Activated CD4-positive, alpha-beta T cell treated with anti-CD3 and anti-CD28 coated beads, Interleukin-2, amount 10 ng/mL, durations not matched to agents 7 days and 5 days (primary cell): ENCODE measurements at places on chromosomes 3 and 15. TPM values are rescaled to one million over a fixed set of nuclear protein-coding genes. Genes with fewer than 3 reads are reported as not detected.

GRCh38 chr3:12187448-12188327 is 29.0 kb upstream of the TIMP4 start:
- peak; percentile 50 for DNase-seq
- H3K27ac ChIP-seq: peak overlapping the region; percentile 61
- no peak overlapping the region for H3K4me3 ChIP-seq
- no peaks in the 10 kb centered on the region for H3K27me3 ChIP-seq
- no peaks in the 10 kb centered on the region for H3K36me3 ChIP-seq
- peaks cover 15% of the 10 kb centered on the region for H3K4me1 ChIP-seq

DNA sequence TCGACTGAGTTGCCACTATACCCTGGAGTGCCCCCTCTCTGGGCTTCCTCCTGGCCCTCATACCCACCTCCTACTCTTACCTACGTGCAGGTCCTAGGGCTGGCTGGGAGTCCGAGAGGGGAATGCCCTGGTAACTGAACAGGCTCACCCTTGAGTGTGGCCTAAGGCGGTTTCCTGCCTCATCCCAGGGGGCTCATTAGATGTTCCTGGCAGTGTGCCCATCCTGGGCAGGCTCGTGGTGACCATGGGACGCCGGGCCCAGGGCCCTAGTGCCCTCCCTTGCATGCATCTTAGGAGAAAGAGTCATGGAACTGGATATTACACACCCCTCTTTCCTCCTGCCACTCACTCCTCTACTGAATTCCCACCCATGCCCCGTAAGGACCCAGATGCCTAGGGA is 2.8 kb downstream of the SEMA4B start:
- peaks cover 23% of the 10 kb centered on the region for H3K4me1 ChIP-seq
- H3K27me3 ChIP-seq: peaks cover 5% of the 10 kb centered on the region
- peaks cover 3% of the 10 kb centered on the region for H3K36me3 ChIP-seq
- H3K27ac ChIP-seq: no peak overlapping the region

GRCh38 chr15:68712886-68713285 is 107.8 kb downstream of the ANP32A start:
- no peak overlapping the region for H3K4me3 ChIP-seq
- no peak overlapping the region for H3K27ac ChIP-seq
- peaks cover 9% of the 10 kb centered on the region for H3K27me3 ChIP-seq
- H3K36me3 ChIP-seq: no peaks in the 10 kb centered on the region
- DNase-seq: no peak

LRRC31 gene
- not detected for total RNA-seq

GRCh38 chr3:67848299-67848698 is 193.9 kb upstream of the SUCLG2 start:
- no peaks in the 10 kb centered on the region for H3K36me3 ChIP-seq
- no peaks in the 10 kb centered on the region for H3K27me3 ChIP-seq
- H3K27ac ChIP-seq: no peak overlapping the region
- no peak for DNase-seq
- no peaks in the 10 kb centered on the region for H3K4me1 ChIP-seq

DIPK2A gene
- 24.8 TPM for total RNA-seq

GOLGA6B gene
- not detected for total RNA-seq

DNA sequence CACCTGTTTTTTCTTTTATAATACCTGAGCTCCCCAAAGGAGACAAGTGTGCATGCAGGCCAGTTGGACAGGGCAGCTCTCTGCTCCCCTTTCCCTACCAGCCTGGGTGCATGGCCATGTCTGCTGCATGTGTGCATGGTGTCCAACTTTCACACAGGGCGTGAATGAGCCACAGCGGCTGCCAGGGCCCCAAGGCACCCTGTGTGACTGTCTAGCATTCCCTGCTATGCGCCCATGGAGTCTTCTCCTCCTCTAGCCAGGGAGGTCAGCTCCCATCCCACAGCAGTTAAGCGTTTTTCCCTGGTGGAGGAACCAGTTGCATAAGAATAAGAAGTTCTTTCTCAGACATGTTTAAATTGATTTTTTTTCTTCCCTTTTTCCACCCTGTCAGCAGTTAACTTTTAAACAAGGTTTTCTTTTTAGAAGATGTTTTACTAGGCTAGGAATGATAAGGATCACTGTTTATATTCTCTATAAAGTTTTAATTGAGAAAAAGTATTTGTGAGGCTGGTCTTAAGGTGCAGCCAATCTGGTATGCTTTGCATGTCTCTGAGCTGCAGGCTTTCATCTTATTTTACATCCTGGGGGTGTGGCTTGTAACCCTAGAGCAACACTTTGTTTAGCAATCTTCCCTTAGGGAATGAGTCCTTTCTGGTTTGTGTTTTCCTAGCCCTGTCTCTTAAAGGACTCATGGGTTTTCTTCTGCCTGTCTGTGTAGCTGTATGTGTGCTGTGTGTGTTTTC is 20.5 kb upstream of the OR5H1 start:
- H3K36me3 ChIP-seq: no peaks in the 10 kb centered on the region
- no peak overlapping the region for H3K4me3 ChIP-seq
- H3K4me1 ChIP-seq: no peaks in the 10 kb centered on the region
- no peak for DNase-seq
- no peak overlapping the region for H3K27ac ChIP-seq

DNA sequence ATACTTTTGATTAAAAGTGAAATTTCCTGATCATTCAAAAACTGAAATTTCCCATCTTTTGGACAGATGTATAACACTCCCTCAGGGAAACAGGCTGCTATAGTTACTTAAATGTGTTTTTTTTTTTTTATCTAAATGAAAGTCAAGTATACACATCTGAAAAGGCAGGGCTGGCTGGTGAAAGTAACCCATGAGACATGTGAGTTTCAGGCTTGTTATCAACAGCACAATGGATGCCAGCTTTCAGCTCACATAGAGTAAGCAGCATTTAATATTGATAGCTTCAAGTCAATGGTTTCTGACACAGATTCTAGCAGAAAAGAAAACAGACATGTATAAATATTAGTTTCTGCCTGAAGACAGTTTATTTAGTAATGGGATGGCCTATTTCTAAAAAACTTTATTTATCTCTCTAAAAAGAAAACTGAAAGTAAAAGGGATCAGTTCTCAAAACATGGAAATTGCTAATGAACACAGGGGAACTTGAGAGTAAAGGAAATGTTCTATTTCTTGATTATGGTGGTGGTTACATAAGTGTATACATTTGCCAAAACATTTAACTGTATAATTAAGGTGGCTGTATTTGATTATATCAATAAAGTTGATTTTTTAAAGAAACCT is 89.7 kb upstream of the CMC1 start:
- peak; percentile 7 for DNase-seq
- no peaks in the 10 kb centered on the region for H3K36me3 ChIP-seq
- H3K27ac ChIP-seq: peak overlapping the region; percentile 70
- H3K4me3 ChIP-seq: peak overlapping the region; percentile 46
- H3K4me1 ChIP-seq: peaks cover 9% of the 10 kb centered on the region
- no peaks in the 10 kb centered on the region for H3K27me3 ChIP-seq

GUCA1C gene
- not detected for total RNA-seq

DNA sequence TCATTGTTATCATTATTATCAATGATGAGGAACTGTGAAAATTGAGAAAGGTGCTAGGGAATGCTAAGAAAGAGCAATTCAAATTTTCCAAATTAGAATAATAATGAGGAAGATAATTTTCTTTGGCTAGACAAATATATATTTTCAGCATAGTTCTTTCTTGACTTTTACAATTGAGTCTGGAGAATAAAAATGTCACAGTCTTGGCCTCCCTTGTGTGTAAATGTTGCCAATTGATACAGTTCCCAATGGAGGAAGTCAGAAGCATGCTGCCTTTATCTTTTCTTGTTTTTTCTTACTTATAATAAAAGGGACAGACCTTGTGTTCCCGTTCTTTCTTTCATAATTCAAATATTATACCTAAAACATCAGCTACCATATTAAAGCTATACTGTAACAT is 774.4 kb downstream of the SI start:
- H3K27me3 ChIP-seq: no peaks in the 10 kb centered on the region
- DNase-seq: no peak
- no peak overlapping the region for H3K27ac ChIP-seq
- no peak overlapping the region for H3K4me3 ChIP-seq
- no peaks in the 10 kb centered on the region for H3K4me1 ChIP-seq
- H3K36me3 ChIP-seq: no peaks in the 10 kb centered on the region

- H3K27me3 ChIP-seq: no peaks in the 10 kb centered on the region
- no peak for DNase-seq
- H3K27ac ChIP-seq: no peak overlapping the region
Measured at GRCh38 chr3:45635475-45636256, 41.1 kb downstream of the LIMD1 start.

GRCh38 chr3:98567666-98568270 is 25.6 kb downstream of the CPOX start:
- H3K4me1 ChIP-seq: peaks cover 82% of the 10 kb centered on the region
- H3K27ac ChIP-seq: peak overlapping the region; percentile 99
- peak; percentile 51 for DNase-seq

- H3K27me3 ChIP-seq: peaks cover 36% of the 10 kb centered on the region
- no peak overlapping the region for H3K27ac ChIP-seq
- peaks cover 21% of the 10 kb centered on the region for H3K4me1 ChIP-seq
- H3K36me3 ChIP-seq: no peaks in the 10 kb centered on the region
Measured at GRCh38 chr3:19148768-19149091, 420 bp downstream of the KCNH8 start.

PDZRN3 gene
- total RNA-seq: not detected

DNA sequence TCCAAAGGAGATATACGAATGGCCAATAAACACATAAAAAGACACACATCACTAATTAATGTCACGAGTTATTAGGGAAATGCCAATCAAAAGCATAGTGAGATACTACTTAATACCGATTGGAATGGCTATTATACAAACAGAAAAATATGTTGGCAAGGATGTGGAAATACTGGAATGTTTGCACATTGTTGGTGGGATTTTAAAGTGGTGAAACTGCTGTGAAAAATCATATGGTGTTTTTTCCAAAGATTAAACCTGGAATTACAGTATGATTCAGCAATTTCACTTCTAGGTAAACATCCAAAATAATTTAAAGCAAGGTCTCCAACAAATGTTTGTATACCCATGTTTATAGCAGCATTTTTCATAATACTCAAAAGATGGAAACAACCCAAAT is 765.5 kb downstream of the VGLL3 start:
- no peaks in the 10 kb centered on the region for H3K4me1 ChIP-seq
- no peak overlapping the region for H3K27ac ChIP-seq
- no peak for DNase-seq
- H3K27me3 ChIP-seq: no peaks in the 10 kb centered on the region
- no peak overlapping the region for H3K4me3 ChIP-seq
- no peaks in the 10 kb centered on the region for H3K36me3 ChIP-seq

LNP1 gene
- 1.2 TPM for total RNA-seq

HDC gene
- 0.27 TPM for total RNA-seq
